ENCODE measurements at places on chromosomes 16 and 17. TPM values are rescaled to one million over a fixed set of nuclear protein-coding genes. Genes with fewer than 3 reads are reported as not detected.

Gene CCL13
- 15.0 TPM for total RNA-seq

Gene KRT35
- not detected for total RNA-seq

Gene PLA2G10
- not detected for total RNA-seq

Gene NEUROD2
- not detected for total RNA-seq

Gene CDRT15L2
- not detected for total RNA-seq

Gene PDIA2
- not detected for total RNA-seq

Gene PRDM7
- total RNA-seq, result not detected

Gene BCL6B
- 1.8 TPM for total RNA-seq

Gene SLC47A1
- 1.3 TPM for total RNA-seq

Gene SLFN14
- not detected for total RNA-seq

Gene KRTAP3-1
- total RNA-seq, result not detected

Gene SEC14L1
- total RNA-seq, result 309 TPM

Gene CTRB2
- not detected for total RNA-seq

Gene PPP1R27
- total RNA-seq, result not detected

Gene MT1H
- total RNA-seq, result not detected

Gene CACNG5
- not detected for total RNA-seq

Gene FZD2
- total RNA-seq, result 0.98 TPM

Gene SLC43A2
- total RNA-seq, result 16.8 TPM

Data from subcutaneous adipose tissue (tissue), 4 donors.